ENCODE measurements at places on chromosomes 5 and 9.
A peak's percentile ranks its signal among the peaks of the same experiment; 100 is the strongest.

DNA sequence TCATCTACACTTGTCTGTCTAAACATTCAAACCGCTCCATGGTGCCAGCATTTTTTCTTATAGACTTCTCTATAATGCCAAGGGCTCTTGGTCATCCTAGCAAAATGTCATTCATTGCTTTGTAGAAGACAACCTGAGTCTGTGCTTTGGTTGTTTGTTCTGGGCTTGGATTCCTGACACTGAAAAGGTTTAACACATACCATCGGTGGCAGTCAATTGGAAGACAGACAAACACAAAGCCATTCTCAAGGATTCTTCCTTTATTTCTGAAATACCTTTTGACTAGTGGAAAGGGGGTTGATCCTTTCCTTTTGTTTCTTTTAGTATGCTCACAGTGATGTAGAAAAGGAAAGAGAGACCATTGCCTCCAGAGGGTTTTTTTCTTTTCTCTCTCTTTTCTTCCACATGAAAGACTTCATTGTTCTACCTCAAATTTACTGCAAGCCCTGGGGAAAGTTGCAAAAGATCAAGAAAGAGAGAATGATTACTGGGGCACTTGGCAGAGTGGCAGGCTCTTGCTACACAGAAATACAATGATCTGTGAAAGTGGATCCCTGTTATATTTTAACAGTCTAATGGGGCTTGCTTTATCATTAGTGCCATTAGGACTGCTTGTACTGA lies 66.4 kb upstream of the TMC1 start:
- no peak for DNase-seq

- no peak for DNase-seq
These were observed 369.1 kb upstream of the DAP start for GRCh38 chr5:11130131-11130530.

GRCh38 chr5:30891660-30892059 lies 301.8 kb upstream of the CDH6 start:
- no peak for DNase-seq

DNA sequence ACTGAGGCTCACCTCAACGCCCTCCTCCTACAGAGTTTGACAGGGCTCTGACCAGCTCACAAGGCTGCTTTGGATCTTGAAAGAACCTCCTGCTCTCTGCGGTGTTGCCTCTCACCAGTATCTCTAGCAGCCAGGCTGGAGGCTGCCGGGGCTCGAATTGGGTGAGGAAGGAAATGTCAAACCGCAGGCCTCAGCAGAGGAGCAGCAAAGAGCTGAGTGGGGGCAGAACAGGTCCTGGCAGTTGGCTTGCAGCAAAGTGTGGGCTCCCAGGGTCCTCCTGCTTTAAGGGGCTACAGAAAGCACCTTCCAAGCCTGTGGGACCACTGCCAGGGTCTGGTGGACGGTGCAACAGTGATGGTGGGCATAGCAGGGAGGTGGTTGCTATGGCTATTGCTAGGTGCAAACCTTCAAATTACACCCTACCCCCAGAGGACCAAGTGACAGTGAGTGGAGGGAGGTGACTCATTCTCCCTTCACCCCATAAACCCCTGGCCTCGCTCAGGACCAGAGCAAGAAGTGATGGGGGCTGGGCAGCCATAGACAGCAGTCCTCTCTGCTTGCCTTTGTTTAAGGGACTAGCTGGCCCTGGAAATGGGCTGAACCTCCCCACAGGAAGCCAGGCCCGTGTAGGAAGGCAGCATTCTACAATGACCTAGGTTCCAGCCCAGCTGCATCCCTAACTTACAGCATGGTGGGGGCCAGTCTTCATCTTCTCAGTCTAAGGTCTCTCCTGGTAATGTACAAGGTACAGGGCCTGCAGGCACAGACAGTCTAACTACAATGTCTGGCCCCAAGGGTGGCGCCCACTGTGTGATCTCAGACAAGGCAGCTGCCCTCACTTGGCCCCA lies 18.7 kb downstream of the LCP2 start:
- DNase-seq = peak; percentile 59

DNA sequence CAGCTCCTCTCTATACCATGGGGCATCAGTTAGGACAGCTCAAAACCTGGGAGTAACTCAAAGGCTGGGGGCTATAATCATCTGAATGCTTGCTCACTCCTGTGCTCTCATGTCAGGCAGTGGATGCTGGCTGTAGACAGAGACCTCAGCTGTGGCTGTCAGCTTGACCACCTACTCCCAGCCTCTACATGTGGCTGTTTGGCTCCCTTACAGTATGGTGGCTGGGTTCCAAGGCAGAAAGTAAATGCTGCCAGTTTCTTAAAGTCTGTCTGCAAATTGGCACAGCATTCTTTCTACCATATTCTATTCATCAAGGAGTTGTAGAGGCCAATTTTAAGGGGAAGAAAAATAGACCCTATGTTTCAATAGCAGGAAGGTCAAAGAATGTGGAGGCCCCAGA lies 66.9 kb downstream of the TMC1 start:
- DNase-seq = no peak

DNA sequence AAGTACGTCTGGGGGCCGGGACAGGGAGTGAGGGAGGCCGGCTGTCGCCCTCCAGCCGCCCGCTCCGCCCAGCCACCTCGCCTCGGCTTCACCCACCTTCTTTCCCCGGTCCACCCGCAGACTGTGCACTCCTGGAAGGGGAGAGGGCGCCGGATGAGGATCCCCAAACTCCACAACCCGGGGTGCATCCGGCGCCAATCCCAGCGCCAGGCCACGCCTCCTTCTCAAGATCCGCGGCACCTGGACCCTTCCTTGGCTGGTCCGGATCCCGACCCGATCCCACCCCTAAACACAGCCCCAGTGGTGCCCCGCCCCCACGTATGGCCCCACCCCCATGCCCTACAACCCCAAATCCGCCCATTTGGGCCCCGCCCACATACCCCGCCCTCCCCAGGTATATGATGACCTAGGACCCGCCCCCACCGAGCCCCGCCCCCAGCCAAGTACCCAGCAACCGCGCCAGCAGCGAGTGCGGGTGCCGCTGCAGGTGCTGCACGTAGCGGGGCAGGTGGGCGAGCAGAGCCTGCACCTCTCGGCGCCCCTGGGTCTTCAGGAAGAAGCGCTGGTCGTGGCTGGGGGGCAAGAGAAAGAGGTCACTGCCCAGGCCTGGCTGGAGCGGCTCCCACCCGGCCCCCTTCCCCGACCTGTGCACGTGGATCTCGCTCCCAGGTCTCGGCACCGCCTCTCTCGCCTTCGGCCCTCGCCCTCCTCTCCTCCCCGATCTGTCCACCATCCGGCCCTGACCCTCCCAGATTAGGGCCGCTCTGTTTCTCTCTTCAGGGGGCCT lies 3.2 kb downstream of the PIP5KL1 start:
- DNase-seq = peak; percentile 90

DNA sequence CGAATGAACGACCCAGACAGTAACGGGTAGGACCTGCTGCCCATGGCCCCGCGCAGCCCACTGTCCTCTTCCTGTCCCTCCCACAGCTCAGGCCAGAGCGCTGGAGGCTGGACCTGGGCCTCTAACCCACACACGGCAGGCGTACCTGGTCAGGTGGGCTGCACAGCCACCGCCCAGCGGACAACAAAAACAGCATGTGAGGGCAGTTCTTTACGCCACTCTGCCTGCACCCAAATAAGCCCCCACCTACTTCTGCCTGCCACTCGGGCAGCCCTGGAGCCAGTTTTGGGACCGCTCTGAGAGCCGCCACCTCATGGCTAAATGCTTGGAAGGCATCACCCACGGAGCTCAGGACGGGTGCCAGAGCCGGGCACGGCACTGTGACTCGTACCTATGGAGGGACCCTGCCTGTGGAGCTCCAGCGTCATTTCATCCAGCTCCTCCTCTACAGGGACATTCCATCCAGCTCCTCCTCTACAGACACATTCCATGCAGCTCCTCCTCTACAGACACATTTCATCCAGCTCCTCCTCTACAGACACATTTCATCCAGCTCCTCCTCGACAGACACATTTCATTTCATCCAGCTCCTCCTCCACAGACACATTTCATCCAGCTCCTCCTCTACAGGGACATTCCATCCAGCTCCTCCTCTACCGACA lies 18.9 kb downstream of the CLPTM1L start:
- peak; percentile 19 for DNase-seq

DNA sequence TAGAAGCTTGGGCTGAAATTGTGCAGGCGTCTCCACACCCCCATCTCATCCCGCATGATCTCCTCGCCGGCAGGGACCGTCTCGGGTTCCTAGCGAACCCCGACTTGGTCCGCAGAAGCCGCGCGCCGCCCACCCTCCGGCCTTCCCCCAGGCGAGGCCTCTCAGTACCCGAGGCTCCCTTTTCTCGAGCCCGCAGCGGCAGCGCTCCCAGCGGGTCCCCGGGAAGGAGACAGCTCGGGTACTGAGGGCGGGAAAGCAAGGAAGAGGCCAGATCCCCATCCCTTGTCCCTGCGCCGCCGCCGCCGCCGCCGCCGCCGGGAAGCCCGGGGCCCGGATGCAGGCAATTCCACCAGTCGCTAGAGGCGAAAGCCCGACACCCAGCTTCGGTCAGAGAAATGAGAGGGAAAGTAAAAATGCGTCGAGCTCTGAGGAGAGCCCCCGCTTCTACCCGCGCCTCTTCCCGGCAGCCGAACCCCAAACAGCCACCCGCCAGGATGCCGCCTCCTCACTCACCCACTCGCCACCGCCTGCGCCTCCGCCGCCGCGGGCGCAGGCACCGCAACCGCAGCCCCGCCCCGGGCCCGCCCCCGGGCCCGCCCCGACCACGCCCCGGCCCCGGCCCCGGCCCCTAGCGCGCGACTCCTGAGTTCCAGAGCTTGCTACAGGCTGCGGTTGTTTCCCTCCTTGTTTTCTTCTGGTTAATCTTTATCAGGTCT lies at the start of gene C9orf72:
C9orf72 (minus strand) TSS at position 564 of the 716 bp plus-strand sequence. CDS start 6,361 bp downstream, outside the sequence.
- peak; percentile 88 for DNase-seq

GRCh38 chr5:158511454-158511853 lies 588.3 kb downstream of the EBF1 start:
- no peak for DNase-seq
